ENCODE measurements at places on chromosomes 4 and X. TPM values are rescaled to one million over a fixed set of nuclear protein-coding genes. Genes with fewer than 3 reads are reported as not detected.

DNA sequence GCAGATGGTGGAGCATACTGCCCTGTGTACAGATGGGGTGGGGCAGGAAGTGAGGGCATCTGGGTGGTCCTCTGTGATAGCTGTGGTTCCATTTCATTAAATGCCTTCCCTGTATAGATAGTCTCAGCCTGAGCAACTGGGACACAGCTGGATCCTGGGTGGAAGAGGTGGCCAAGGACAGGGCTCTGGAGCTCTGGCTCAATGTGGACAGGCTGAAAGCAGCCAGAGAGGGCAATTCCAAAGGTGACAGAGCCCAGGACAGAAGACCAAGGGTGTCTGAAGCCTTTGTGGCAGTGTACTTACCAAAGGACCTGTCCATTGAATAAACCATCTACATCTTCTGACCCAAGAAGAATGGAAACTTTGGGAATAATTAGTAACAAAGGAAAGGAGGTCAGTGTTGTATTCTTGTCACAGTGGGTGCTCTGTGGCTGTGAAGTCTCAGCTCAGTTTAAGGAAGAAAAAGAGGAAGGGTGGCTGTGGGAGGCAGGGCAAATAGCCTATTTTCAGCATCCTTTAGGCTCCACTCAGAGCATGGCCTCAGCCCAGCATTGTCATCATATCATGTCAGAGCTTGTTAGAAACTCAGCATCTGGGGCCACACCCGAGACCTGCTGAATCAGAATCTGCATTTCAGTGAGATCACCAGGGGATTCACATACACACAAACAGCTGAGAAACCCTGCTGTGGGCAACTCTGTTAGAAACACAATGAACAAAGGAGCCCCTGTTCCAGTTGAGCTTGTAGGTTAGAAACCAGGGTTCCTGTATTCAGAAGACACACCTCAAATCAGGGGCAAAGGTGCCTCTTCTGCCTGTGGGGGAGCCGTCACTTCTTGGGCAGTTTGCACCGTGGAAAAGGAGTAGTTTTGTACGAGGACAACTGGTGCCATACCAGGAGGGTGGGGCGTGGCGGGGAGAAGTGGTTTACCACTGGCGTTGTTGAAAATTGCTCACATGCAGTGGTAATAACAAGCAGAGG, 168.6 kb downstream of the PTTG2 start:
- no peaks in the 10 kb centered on the region for H3K27me3 ChIP-seq
- no peak overlapping the region for H3K27ac ChIP-seq
- peaks cover 40% of the 10 kb centered on the region for H3K4me1 ChIP-seq
- peaks cover 17% of the 10 kb centered on the region for H3K36me3 ChIP-seq
- no peak for DNase-seq

DNA sequence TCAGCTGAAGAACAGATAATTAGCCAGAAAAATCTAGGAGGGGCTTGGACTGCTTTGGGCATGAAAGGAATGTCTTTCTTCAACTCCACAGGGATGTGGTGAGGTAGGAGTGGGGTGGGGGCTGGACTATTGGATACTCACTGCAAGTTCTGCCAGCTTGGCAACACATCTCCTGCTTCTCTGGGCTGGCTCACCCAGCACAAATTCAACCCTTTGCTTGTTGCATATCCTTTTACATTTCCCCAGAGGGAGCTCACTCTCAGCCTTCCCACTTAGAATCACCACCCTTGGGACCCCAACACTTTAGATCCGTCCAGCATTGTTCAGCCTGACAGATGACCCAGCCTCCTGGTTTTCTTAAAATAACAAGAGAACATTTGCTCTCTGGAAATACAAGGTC, 120.6 kb downstream of the KDR start:
- peaks cover 48% of the 10 kb centered on the region for H3K27me3 ChIP-seq
- no peaks in the 10 kb centered on the region for H3K36me3 ChIP-seq
- no peak overlapping the region for H3K27ac ChIP-seq
- H3K4me3 ChIP-seq, result no peak overlapping the region

TRIML1 gene
- total RNA-seq, result not detected

NSG1 gene
- total RNA-seq, result not detected

IGFBP7 gene
- 3,484 TPM for total RNA-seq

All from osteocyte (in vitro differentiated cells).